ENCODE measurements at places on chromosomes 6 and 20.

GRCh38 chr20:34362502-34363061, 491 bp upstream of the ITCH start:
- no peak for DNase-seq

DNA sequence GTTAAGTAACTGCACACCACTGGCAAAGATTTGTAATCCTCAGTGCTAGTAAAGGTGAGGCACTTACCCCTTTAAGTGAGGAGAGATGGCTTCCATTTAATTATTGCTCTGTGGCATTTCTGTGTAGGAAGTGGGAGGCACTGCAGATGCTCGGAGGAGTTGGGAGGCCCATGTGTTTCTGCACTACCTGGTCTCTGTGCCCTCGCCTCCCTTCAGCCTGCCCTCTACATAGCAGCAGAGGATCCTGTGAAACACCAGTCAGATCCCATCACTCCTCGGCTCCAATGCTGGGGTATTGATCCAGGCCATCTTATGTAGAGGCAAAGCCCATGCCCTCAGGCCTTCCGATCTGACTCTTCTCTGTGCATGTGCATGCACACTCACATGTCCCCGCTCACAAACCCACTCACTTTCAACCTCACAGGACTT, 67.0 kb downstream of the SLX4IP start:
- DNase-seq, result no peak

GRCh38 chr6:14927398-14927797, 318.5 kb upstream of the JARID2 start:
- no peak for DNase-seq

- no peak for DNase-seq
These were observed 11.3 kb downstream of the ZHX3 start for GRCh38 chr20:41306061-41306727.

DNA sequence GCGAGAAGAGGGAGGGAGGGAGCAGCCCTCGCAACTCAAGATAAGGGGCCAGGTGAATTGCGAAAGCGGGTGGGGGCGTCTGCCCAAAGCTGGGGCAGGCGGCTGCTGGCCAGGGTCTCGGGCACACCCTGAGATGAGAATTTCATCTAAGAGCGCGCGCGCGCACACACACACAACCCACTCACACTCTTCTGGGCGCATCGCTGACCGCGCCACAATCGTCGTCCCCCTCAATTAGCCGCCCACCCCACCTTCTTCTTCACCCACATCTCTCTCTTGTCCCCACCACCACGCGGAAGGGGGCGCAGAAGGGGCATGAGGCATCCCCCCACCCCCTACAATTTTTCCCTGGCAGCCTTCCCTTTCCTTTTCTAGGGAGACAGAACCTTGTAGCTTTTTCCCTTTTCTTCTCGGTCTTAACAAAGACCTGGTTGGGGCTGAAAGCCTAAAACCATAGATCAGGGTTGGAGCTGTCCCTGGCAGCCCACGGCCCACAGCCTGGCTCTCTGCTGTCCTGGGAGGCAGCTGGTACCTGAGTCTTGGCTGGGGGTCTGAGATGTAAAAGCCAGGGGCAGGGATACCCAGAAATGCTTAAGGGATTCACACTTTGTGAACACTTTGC, 737 bp upstream of the PTPRT start:
- no peak for DNase-seq

DNA sequence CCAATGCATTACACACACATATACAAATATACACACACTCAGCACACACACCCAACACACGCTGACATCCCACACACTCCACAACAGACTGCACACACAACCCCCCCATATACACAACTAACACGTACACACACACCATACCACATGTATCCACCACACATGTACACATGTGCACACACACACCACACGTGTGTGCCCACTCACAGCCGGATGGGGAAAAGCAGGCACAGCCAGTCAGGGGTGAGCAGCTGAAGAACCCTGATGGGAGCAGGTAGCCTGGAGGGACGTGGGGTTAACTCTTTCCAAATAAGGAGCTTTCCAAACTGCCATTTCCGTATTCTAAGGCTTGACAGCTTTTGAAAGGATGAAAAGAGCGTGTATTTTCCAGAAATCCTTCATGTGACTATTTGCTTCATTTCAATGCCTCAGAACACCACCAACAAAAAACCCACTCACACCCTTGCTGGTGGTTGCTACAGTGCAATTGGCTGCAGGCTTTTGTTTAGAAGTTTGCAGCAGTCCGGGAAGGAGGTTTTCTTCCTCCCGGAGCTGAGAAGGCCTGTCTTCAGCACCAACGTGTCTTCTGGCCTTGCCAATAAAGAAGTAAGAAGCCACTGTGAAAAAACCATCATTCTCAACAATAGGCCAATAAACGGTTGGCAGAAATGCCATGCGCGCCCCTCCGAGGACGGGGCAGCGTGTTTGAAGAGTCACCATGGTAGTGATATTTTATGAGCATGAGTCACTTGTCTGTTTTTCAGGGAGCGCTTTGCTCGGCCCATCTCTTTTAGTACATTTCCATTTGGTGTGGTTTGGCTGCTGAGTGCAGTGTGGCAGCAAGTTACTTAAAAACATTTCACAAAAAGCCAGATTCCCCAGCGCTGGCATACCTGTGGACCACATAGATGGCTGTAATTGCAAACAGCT, 131.3 kb upstream of the GMDS start:
- peak; percentile 18 for DNase-seq

Data from fibroblast of skin of left quadriceps (primary cell).